Fibroblast of skin of right biceps (primary cell): ENCODE measurements at places on chromosomes 5 and 9.

- no peak for DNase-seq
Observed at GRCh38 chr9:87620731-87621322, 105.1 kb upstream of the CTSL start.

DNA sequence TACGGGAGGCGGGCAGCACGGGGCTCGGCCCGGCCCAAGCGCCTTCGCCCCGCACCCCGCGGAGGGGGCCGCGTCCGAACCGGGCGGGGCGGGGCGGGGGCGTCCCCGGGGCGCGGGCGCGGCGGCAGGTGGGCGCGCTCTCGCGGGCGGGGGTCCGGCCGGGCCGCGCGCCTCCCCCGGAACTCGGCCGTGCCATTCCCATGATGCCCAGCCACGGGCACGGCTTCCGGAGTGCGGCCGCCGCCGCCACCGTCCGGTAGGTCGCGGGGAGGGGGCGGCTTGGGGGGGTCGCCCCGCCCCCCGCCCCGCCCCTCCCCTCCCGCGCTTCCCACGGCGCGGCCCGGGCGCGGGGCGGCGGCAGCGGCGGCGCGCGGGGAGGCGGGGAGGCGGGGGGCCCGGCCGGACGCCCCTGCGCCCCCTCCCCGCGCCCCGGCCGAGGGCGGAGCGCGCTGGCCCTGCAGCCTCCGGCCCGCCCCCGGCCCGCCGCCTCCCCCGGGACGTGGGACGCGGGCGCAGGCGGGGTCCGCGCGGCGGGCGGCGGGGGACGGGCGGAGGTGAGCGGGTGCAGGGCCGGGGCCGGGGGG is at the start of gene PPP1R26:
Gene PPP1R26 (plus strand): TSS at position 314 of the 584 bp plus-strand sequence. CDS start 4,729 bp downstream, outside the sequence.
- no peak for DNase-seq

- no peak for DNase-seq
Observed at GRCh38 chr5:113022661-113023060, 46.1 kb downstream of the DCP2 start.

DNA sequence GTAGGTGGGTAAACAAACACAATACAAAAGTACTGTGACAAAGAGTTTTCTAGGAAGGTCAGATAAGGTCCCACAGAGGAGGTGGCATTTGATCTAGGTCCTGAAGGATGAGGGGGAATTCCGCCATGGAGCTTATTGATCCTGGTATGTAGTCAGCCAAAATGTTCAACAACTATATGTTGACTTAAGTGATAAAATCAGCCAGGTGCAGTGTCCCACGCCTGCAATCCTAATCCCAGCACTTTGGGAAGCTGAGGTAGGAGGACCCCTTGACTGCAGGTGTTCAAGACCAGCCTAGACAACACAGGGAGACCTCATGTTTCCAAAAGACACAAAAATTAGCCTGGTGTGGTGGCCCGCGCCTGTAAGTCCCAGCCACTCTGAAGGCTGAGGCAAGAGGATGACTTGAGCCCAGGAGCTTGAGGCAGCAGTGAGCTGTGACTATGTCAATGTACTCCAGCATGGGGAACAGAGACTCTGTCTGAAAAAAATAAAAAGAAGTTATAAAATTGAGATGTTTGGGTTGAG is 46.4 kb upstream of the PLIN2 start:
- DNase-seq = no peak

- DNase-seq = peak; percentile 16
Observed at GRCh38 chr9:35548571-35548970, 56.5 kb upstream of the TESK1 start.

GRCh38 chr9:121757281-121757585 is 105.8 kb downstream of the DAB2IP start:
- no peak for DNase-seq

GRCh38 chr9:127398275-127398647 is 1.3 kb downstream of the SLC2A8 start:
- DNase-seq = no peak
